ENCODE measurements at places on chromosomes 4 and X.

GRCh38 chr4:40350627-40351227, 15.6 kb downstream of the CHRNA9 start:
- DNase-seq: no peak

DNA sequence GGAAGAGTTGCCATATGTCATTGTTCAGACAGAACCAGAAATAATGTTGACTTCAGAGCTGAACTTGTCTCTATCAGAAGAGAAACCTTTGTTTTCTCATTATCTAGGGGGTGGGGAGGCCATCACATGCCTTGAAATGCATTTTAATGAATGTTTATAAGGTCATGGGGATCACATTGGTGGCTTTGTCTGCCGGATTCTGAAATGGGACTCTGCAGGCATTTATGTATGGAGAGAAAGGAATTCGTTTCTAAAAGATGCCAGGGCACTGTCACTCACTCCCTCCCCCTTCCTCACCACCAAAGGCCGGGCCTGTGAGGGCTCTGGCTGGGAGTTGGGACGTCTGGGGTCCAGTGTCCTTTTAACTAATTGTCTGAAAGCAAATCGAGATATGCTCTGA, 102.2 kb downstream of the MAMLD1 start:
- DNase-seq: no peak

DNA sequence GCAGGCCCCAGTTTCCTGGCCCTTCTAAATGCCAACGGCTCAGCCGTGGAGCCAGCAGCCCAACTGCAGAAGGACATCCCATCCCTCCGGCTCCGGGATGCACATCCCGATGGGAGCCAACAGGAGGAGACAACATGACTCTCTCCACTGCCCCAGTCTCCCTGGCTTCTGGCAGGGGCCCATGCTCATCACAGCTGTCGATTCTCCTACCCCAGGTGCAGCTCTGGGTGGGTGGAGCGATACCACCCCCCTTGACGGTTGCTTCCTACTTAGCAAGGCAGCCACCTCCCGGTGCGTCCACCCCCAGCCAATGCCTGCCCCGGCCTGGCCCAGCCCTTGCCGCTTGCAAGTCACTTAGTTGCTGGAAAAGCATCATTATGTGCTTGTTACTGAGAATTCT, 19.5 kb downstream of the ZNF275 start:
- DNase-seq: no peak

- DNase-seq: no peak
Observed at GRCh38 chrX:458631-459061, 71.9 kb upstream of the PPP2R3B start.

GRCh38 chr4:71275570-71275969, 63.2 kb upstream of the SLC4A4 start:
- no peak for DNase-seq

GRCh38 chr4:101019941-101020401, 327.4 kb downstream of the PPP3CA start:
- DNase-seq: no peak

DNA sequence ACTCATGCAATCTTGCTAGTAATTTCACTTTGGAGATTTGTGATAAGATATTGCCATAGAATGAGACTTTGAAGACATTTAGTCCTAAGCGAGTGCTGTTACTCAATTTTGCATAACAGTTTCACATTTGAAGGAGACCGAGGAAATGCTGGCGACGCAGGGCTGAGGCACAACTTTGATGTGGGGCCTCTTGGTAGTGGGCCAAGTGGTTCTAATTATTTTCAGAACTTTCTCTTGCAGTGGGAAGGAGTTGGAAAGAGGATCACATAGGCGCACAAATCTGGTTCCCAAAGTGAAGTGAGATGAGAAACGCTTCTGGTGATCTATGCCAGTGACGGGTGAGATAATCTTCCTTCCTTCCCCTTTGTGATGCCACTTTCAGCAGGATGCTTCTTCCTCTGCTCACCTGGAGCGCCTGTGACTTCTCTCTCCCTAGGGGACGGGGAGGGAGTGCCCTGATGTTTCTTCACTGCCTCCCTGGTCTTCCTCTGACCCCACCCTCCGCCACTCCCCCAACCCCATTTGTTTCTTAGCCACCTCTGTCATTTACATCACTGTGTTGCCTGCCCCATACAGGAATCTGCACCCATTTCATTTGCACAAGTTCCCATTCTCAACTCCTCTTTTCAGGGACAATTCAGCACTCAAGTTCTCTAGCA, 138.9 kb upstream of the MID1 start:
- DNase-seq: no peak

DNA sequence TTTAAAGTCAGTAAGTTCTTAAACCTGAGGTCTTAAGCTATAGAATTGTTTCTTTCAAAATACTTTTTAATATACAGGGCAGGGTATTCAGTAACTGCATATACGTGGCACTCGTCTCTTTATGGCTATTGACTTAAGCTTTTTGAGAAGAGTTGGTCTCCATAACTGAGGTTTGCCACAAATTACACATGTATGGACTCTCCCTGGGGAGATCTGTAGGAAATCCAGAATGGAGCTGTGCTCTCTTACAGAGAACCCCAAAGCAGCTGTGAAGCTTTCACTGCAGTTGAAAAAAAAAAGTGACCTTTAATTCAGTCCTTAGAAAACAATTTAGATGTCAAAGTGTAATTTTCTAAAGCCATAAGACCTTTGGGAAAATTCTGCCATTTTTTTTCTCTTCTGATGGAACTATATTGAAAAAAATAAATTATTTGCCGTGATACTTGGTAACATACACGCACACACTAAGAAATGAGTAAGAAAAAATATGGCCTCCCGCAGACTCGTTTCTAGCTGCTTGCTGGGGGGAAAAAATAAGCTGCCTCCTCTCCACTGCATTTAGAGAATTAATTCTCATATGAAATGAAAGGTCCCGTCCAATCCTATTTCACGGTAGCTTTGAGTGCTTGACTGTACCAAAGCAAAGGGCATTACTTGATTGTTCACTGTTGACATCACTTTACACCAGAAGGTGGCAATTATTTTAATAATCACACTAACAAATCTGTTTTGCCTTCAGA, 159.4 kb upstream of the TENM3 start:
- no peak for DNase-seq

DNA sequence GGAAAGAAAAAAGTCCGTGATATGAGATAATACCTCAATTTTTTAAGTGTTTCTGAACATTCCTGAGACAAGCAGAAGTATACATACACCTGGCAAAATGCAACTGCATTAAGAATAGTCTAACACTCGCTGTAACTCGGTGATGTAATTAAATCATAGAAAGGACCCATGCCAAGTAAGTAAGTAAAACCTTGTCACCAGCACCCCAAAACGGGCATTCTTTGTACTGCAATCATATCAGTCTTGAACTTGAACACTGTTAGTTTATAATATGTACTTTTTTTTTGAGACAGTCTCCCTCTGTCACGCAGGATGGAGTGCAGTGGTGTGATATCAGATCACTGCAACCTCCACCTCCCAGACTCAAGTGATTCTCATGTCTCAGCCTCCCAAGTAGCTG, 47.4 kb downstream of the SMIM14 start:
- no peak for DNase-seq

GRCh38 chrX:150212672-150213480, 150.2 kb upstream of the MAMLD1 start:
- DNase-seq: no peak

GRCh38 chr4:69775321-69775867, 15.0 kb upstream of the SULT1B1 start:
- no peak for DNase-seq

- DNase-seq: no peak
Observed at GRCh38 chrX:141175786-141176185, 1.1 kb downstream of the LDOC1 start.

DNA sequence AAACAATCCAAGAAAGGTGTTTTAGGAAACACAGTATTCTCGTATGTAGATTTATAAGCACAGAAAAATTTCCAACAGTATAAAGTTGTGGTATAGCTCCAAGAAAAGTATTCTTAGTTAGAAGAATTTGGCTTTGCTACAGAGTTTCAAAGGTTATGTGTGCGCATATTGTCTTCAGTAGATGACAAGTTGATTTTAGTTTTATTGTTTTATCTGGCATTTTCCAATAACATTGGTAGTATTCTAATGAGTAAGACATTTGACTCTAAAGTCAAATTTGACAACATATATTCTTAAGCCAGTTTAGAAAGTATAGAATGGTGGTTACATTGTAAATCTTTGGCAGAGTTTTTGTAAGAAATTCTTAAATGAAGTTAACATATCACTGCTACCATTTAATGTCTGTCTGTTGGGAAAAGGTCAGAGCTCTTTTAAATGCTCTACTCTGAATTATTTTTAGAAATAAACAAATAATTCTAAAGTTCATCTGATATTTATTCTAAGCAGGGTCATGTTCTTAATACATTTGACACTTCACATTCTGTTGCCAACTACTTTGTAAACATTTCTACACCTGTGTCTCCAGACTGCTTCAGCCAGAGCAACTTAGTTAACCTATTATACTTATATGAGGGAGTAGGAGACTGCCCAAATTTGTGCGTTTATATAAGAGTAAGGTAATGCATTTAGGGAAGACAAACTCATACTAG, 30.0 kb downstream of the CLCN3 start:
- no peak for DNase-seq

DNA sequence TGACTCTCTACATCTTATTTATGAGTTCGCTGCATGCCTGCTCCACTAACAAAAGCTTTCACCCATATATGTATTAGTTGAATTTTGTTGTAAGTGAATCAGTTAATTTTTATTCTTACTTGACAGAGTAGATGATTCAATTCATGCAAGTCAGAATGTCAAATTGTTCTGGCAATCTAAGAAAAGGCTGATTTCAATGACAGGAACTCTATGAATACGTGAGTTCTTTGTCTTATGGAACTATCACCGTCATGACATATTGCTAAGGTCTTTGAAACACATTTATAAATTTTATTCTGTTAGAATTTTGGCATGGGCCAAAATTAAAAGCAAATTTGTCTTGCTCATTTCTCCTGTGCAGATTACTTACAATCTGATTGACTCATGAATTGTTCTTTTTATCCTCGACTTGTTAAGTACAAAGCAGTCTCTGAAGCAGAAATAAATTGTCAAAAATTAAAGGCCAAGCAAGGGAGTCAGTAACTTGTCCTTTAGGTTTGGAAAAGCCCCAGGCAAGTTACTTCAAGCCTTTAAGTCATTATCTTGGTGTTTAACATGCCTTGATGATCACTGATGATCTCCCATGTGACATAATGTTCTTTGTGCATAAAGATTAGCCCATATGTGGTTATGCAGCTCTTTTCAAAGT, 89.0 kb upstream of the GC start:
- no peak for DNase-seq

GRCh38 chr4:1723131-1723801, 1.9 kb downstream of the TACC3 start:
- DNase-seq: no peak

DNA sequence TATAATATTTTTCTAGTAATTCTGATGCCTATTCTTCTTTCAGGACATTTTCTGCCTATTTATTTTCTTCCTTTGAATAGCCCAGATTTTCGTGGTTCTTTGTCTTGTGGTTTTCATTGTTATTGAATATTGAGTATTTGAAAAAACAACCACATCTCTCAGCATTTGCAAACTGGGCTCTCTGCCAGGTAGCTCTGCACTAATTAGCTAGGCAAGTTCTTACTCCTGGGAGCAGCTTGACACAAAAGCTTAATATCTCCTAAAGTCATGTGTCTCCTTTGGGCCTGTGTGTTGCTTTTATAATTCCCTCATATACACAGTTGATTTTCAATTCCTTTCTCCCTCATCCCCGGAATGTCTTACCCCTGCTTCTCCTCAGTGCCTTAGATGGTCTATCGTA, 413.5 kb upstream of the GRIA3 start:
- DNase-seq: no peak

- DNase-seq: no peak
Observed at GRCh38 chrX:7254144-7254543, 106.2 kb upstream of the PUDP start.

All from GM04503 (cell line).